ENCODE measurements at places on chromosomes 3 and 15.

DNA sequence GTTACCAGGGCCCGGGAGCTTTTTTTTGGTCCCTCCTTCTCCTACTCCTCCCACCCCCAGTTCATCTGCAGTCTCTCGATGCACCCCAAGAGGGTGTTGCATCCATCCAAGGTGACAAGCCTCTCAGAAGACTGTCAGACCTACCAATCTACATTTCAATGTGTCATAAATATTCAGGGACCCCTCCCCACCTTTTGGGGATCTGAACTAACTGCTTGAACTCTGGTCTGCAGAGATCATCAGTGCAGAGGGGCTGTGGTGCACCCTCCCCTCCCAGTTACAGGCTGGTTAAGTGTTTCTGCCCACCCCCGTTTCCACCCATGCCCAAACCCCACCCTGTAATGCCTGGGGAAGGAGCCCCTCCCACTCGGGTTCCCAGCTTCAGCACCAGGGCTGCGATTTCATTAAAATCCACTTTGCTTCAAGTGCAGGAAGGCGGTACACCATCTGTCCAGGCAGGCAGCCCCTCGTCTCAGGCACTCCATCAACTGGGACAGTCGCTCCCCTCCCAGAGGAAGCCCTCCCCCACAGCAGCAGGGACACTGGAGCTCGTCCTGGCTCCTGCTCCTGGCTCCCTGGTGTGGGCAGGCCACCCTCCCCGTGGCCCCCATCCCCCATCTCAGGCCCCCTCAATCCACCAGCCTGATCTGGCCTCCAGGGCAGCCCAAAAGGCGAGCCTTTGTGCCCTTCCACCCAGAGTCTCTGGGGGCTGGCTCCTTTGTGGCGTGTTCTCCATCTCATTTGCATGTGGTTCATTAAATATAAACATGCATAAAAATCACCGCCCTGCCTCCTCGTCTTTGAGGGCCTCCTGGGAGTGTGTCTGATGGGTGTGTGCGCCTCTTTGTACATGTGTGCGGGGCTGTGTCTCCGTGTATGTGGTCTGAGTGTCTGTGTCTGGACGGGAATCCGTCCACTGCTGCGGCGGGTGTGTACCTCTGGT is 32.3 kb downstream of the RNU5B-1 start:
- DNase-seq: no peak

DNA sequence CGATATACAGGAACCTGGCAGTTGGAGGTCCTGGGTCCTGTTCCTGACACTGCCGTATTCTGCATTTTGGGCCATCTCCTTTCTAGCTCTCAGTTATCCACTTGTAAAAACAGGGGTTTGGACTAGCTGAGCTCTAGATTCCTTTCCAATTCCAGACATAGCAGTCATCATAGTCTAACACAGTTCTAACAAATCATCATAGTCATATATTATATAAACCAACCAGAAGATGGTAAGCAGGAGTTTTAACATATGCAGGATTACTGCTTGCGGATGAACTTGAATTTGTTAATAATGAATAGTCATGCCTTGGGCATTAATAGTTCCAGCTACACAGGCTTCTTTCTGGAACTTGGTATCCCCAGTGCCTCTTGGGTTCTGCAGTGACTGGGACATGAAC is 26.6 kb downstream of the MASP1 start:
- DNase-seq: no peak

- no peak for DNase-seq
Observed at GRCh38 chr15:55789066-55789660, 46.2 kb upstream of the PRTG start.

DNA sequence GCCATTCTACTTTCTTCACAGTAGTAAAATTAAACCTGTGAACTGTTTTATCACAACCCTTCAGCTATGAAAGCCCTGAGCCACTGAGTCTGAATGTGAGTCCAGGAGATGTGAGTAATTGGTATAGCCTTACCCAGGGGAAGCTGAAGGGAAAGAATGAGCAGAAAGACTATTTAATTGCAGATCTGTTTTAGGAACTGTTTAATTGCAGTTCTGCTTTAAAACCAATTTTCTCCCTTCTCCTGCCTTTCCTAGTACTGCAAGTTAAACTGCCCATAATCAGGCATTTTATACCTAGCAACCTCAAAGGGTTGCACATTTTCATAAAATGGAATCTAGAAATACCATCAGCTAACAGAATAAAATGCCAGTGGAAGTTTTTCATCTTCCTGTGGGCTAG is 476.7 kb downstream of the OCA2 start:
- DNase-seq: no peak

- DNase-seq: no peak
Observed at GRCh38 chr15:32857732-32858131, 139.9 kb downstream of the GREM1 start.

DNA sequence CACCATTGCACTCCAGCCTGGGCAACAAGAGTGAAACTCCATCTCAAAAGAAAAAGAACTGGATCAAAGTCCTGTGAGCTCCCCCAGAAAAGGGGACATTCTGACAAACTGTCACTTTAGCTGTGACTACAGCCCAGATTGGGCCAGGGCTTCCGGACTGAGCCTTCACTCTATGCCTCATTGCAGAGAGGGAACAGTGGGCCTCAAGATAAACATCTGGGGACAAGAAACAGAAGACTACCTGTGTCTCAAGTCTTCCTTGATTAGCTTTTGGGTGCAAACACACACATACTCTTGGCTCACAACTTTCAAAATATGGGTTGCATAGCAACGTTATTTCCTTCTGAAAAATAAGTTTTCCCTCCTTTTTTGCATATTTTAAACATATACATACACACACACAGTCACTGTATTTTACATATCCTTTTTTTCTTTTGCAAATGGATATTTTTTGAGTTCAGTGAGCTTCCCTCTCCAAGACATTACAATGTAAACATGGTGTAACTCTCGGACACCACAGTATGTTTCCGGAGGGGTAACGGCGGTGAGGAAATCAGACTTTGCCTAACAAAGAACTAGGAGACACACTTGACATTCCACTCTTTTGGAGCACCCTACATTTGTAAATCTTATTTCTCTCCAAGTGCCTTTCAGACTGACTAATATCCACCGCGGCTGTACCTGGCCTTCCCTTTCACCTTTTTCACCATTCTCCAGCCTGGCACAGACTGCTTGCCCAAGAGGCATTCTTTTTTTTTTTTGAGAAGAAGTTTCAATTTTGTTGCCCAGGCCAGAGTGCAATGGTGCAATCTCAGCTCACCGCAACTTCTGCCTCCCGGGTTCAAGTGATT is 3.5 kb downstream of the TKT start:
- DNase-seq: no peak

DNA sequence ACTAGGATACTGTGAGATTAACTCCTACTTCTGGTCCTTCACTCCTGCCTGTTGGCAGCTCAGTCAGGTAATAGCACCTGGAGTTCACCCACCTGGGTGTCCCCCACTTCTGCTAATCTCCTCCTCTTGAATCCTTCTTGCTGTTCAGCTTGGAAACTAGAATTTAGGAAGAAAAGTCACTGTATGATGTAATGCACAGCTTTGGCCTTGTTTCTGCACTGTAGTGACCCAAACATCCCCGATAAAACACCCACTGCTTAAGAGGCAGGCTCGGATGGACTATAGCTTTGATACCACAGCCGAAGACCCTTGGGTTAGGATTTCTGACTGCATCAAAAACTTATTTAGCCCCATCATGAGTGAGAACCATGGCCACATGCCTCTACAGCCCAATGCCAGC is 24.8 kb downstream of the STARD5 start:
- DNase-seq: no peak

DNA sequence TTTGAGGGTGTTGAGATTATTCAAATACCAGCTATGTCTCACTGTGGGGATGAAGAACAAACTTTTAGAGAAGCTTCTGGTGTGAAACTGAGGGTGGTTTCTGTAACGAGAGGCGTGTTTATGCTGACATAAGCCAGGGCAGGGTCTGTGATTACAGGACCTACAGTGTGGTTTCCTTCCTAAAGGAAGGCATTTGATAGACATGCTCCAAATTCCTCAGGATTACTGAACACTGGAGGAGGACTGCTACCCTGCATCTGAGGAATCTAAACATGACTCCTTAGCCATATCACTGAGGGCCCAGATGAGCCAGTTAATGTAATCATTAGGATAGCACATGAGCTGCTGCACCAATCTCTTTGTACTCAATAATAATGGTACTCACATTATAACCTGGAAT is 328.4 kb upstream of the UMPS start:
- DNase-seq: no peak

DNA sequence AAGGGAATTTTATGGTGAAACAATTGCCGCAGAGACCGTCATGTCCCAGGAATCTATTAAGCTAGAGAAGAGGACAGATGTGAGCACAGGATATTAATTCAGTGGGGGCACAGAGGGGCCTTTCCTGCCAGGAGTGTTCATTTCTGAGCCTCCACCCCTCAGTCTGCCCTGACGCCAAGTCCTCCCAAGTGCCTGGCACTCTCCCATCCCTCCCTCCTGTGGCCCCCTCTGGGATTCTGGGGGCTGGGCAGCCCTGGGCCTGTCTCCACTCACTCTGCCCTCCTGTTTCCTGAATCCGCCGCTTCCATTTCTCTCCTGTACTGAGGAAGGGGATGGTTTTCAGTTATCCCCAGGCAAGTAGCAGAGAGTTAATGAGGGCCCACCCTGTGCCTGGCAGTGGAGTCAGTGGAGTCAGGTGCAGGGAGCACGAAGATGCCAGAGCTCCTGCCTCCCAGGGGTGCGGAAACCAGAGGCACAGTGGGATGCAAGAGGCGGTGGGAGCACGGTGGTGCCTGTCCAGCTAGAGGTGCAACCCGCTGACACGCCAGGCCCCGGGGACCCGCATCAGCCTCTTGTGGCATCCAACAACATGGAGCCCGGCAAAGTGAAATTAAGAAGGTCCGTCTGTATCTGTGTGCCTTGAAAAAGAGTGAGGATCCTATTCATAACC is 212.5 kb downstream of the XXYLT1 start:
- DNase-seq: no peak

- DNase-seq: no peak
Observed at GRCh38 chr3:49020330-49021212, 1.4 kb upstream of the NDUFAF3 start.

GRCh38 chr3:24521420-24522145 is 26.9 kb upstream of the THRB start:
- DNase-seq: no peak

GRCh38 chr3:179957264-179957845 is 79.4 kb downstream of the PEX5L start:
- DNase-seq: no peak

GRCh38 chr15:101307048-101307896 is 12.2 kb upstream of the SNRPA1 start:
- DNase-seq: no peak

GRCh38 chr15:54064365-54064764 is 86.1 kb downstream of the UNC13C start:
- no peak for DNase-seq

GRCh38 chr3:140204271-140204984 is 269.4 kb downstream of the CLSTN2 start:
- no peak for DNase-seq

GRCh38 chr3:107990926-107991325 is 99.9 kb downstream of the CD47 start:
- no peak for DNase-seq

GRCh38 chr3:168659015-168659414 is 563.3 kb upstream of the GOLIM4 start:
- DNase-seq: no peak

DNA sequence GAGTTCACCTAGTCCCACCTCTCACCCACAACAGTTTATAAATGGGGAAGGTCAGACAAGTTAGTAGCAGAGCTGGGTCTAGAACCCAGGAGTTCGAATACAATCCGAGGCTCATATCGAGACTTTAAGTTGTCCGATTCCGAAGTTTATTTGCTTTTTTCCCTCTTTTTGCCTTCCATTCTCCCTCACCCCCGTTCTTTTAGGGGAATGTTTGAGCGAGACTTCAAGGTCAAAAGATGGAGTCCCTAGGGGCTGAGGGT is 7.3 kb downstream of the BCL6 start:
- DNase-seq: no peak

DNA sequence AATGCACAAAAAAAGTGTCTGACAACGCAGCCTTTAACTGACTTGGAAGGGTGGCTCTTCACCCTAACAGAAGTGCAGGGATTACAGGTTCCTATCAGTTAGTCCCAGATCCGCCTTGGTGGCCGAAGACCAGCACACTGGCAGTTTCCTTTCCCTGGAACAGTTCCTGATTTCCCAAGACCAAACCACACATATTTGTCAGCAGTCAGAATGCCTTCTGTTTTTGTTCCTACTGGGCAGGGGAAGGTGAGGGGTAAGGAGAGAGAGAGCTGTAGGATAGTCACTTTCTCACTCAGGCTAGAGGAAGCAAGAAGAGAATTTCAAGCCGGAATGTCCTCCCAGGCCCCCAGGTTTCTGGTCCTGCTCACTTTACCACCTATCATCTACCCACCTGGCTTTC is 9.2 kb downstream of the CXCR6 start:
- DNase-seq: no peak

GRCh38 chr3:108293858-108294257 is 2.5 kb upstream of the HHLA2 start:
- no peak for DNase-seq

DNA sequence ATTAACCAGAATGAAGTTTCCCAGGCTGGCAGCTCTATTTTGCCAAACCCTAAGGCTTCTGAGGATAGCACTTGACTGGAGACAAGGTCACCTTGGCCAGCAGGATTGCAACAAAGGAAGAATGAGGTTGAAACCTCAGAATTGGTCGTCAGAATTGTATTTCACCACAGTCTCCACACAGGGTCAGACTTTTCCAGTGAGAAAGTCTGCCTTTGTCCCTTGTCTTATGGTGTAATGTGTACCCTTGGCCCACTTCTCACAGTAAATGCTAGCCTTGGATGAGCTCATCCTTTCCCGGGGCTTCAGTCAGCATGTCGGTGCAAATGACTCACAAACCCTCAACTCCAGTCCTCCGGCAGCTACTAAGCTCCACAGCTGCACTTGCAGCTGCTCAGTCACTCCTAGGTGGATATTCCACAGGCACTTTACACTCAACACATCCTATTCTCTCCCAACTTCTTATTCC is 19.7 kb downstream of the SSR3 start:
- DNase-seq: peak; percentile 98

GRCh38 chr15:88989578-88989977 is 76.4 kb upstream of the MFGE8 start:
- peak; percentile 91 for DNase-seq

DNA sequence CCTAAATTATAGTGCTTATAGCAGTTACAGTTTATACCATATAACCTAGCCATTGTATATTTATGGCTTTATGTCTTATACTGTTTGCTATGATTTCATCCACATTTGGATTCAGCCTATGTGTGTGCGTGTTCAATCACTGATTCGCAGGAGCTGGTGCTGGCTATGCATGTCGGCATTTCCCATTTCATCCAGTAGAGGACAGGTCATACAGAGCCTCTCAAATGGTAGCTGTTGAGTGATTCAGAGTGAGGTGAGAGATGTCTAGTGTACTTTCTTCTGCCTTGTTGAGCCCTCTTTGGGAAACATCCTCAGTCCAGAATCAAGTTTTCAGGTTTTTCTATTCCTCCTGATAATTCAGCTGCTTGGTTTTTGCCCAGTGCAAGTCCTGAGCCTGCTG is 76.1 kb downstream of the FRMD4B start:
- peak; percentile 32 for DNase-seq

DNA sequence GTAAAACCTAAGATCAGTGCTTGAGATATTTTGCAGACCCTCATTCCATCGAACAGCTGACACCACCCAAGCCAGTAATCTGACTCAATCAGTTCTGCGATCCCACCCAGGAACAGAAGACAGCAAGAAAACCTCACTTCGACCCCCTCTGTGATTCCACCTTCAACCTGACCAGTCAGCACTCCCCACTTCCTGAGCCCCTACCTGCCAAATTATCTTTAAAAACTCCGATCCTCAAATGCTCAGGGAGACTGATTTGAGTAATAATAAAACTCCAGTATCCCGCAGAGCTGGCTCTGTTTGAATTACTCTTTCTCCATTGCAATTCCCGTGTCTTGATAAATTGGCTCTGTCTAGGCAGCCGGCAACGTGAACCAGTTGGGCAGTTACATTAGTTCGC is 25.7 kb upstream of the CLDN16 start:
- no peak for DNase-seq

Measured in AG09309 (cell line).